Esophagus muscularis mucosa (tissue), 4 donors: ENCODE measurements at places on chromosomes 2 and 18. TPM values are rescaled to one million over a fixed set of nuclear protein-coding genes. Genes with fewer than 3 reads are reported as not detected.

GRCh38 chr2:46540496-46541331, 61.3 kb downstream of the TMEM247 start:
- peak overlapping the region; percentile 95 for H3K4me3 ChIP-seq
- H3K27me3 ChIP-seq, result no peaks in the 10 kb centered on the region
- peaks cover 39% of the 10 kb centered on the region for H3K4me1 ChIP-seq
- peak overlapping the region; percentile 100 for H3K27ac ChIP-seq
- no peaks in the 10 kb centered on the region for H3K36me3 ChIP-seq
- DNase-seq, result peak; percentile 85

- DNase-seq, result no peak
- no peaks in the 10 kb centered on the region for H3K4me1 ChIP-seq
- no peaks in the 10 kb centered on the region for H3K36me3 ChIP-seq
Observed at GRCh38 chr2:108257757-108258331, 18.1 kb downstream of the SULT1C3 start.

CHRNG gene
- not detected for total RNA-seq

DNA sequence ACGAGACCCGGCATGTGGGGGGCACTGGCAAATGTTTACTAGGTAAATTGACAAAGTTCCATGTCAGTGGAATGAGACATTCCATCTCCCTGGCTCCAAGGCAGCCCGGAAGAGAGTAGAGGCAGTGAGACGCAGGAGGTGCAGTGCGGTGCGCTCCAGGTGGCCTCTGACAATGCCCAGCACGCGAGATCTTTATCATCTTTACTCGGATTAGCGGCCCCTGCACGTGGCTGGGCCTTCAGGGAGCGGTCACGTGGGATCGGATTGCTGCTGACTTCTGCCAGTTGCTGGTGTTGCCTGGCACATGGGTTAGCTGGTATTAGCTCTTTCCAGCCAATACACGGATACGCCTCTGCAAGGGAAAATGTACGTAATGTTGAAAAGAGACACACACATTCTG, 151.2 kb upstream of the ALKAL2 start:
- no peak overlapping the region for H3K4me3 ChIP-seq
- no peaks in the 10 kb centered on the region for H3K4me1 ChIP-seq
- no peak for DNase-seq
- H3K36me3 ChIP-seq, result no peaks in the 10 kb centered on the region
- H3K27ac ChIP-seq, result no peak overlapping the region
- H3K27me3 ChIP-seq, result no peaks in the 10 kb centered on the region

- peak; percentile 79 for DNase-seq
- peaks cover 21% of the 10 kb centered on the region for H3K4me1 ChIP-seq
- no peaks in the 10 kb centered on the region for H3K27me3 ChIP-seq
- no peak overlapping the region for H3K27ac ChIP-seq
- no peak overlapping the region for H3K4me3 ChIP-seq
Observed at GRCh38 chr2:238650536-238650935, 197.3 kb upstream of the TWIST2 start.

DNA sequence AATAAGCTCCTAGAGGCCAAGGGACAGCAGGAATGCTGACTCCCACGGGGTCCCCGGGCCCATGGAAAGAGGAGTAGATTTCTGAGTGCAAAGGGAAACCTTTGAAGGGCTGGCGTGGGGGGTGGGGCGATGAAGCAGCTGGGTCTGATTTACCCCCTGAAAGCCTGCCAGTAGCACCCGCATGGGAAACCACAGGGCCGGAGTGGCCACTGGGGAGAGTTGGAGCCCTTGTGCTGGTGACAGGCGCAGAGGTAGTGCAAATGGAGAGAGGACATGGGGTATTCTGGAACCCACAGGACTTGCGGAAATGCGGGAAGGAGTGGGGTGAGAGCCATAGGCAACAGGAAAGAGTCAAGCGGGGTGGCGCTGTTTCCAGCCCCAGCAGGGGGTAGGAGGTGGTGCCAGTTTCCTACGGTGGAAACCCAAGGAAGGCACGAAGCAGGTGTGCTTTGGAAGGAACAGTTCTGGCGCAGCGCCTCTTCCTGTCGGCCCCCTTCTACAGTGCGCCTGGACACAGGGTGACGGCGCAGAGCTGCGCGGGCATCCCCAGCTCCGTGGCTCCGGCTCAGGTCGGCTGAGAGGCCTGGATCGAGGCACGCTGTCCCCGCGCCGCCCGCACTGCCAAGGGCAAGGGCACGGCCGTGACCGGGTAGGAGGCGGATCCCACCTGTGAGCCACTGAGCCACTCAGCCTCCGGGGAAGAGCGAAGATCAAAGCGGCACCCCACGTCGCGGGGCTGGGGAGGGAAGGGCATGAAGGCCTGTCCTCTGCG, 149.0 kb upstream of the GLI2 start:
- H3K4me3 ChIP-seq, result peak overlapping the region; percentile 38
- DNase-seq, result no peak
- peaks cover 16% of the 10 kb centered on the region for H3K4me1 ChIP-seq
- no peaks in the 10 kb centered on the region for H3K27me3 ChIP-seq

DNA sequence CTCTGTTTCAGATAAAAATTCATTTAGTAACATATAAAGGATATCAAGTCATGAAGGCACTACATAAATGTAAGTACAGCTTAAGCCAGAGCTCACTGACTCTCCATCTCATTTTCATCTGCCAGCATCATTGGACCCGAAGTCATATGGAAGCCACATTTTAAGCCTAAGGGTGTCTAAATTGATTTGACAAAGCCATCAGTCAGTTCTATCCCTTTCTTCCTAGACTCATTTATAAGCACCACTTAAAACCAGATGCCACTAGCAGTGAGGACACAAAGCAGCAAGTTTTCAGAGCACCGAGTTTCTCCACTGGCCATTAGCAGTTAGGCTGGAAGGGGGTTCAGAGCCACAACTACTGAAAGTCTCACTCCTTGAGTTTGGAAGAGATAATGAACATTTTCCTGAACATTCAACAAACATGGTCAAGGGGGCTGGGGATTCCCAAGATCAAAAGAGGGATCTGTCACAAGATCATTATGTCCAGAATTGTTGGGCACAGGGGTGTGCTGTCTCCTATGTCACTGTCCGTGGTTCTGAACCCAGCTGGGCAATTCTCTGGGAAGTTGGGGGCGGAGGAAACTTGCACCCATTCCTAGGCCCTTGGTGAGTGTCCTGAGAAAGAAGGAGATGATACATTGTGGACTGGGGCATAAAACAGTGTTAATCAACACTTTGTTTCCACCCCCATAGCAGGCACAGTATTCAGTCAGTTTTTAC, 158.5 kb upstream of the LMAN1 start:
- peaks cover 24% of the 10 kb centered on the region for H3K4me1 ChIP-seq
- H3K36me3 ChIP-seq, result no peaks in the 10 kb centered on the region

DNA sequence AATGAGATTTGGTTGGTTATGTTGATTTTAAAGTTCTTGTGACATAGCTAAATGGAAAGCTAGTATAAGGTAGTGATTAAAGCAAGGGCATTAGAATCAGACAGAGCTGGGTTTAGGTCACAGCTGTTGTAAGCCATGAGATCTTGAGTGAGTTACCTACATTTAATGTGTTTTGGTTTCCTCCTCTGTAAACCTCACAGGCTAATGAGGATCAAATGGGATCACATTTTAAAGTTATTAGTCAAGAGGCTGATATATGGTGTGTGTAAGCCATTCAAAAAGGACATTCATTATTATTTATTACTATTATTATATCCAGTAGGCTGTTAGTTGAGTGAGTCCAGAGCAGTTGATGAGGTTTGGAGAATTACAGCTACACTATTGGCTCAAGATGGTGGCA, 416.2 kb downstream of the IRS1 start:
- no peak overlapping the region for H3K4me3 ChIP-seq
- no peaks in the 10 kb centered on the region for H3K27me3 ChIP-seq
- DNase-seq, result no peak

DNA sequence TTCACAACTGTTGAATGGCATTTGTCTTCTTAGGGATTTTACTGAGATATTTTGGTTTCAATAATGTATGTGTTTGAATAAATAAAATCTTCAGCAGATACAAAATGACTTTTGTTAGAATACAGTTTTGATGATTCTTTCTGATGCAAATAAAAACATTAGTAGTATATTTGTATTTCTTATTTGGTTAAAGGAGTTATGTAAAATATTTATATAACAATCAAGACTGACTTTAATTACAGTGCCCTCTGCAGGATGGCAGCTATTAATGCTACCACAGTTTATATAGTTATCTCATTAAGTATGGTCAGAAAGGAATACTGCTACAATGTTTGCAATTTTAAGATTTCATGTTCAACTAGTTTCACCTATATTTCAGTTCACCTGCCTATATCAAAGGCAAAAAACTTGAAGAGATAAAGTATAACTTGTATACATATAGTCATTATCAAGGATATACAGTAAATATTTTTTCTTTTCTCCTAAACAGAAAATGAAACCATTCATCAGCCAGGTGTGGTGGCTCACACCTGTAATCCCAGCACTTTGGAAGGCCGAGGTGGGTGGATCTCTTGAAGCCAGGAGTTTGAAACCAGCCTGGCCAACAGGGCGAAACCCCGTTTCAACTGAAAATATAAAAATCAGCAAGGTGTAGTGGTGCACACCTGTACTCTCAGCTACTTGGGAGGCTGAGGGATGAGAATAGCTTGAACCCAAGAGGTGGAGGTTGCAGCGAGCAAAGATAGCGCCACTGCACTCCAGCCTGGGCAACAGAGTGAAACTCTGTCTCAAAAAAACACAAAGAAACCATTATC, 19.8 kb downstream of the ARL5A start:
- H3K4me1 ChIP-seq, result peaks cover 12% of the 10 kb centered on the region
- no peaks in the 10 kb centered on the region for H3K27me3 ChIP-seq
- H3K4me3 ChIP-seq, result no peak overlapping the region
- no peak overlapping the region for H3K27ac ChIP-seq
- H3K36me3 ChIP-seq, result peaks cover 55% of the 10 kb centered on the region

DNA sequence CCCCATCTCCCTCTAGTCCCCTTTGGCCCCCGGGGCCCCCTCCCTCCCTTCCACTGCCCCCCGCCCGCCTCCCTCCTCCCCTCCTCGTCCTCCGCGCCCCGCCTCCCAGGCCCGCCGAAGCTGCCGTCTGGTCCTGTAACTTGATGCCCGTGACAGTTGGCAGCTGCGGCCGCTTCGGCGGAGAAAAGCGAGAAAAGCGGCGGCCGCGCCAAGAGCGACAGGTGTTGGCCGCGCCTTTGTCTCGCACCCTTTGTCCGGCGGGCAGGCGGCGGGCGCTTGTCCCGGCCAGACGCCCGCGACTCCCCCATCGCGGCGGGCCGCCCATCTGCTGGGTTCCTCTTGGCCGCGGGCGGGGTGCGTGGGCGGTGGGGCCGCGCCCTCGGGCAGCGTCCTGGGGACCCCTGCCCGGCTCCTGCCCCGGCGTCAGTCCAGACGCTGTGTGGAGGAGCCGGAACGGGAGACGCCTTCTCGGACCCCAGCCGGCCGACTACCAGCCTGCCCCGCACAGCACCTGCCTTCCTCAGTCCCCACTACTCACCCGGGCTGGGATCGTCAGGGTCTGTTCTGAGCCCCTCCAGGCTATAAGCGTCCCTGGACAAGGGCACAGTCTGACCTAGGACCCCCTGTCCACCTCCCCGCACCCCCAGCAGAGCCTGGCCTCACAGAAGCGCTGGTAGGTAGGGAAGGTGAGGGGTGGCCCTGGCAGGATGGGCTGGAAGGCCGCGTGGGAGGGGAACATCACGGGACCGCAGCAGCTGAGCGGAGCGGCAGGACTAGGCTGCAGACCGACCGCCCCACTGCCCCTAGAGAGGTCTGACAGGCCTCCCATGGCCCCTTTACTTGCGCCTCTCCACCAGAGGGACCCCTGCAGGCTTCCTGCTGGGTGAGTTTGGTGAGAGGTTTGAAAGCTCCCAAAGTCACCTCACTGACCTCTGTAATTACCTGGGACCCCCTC, 1.2 kb upstream of the HES6 start:
- DNase-seq, result no peak
- peaks cover 33% of the 10 kb centered on the region for H3K4me1 ChIP-seq
- peak overlapping the region; percentile 79 for H3K27ac ChIP-seq
- peaks cover 15% of the 10 kb centered on the region for H3K27me3 ChIP-seq
- H3K36me3 ChIP-seq, result peaks cover 20% of the 10 kb centered on the region

DNA sequence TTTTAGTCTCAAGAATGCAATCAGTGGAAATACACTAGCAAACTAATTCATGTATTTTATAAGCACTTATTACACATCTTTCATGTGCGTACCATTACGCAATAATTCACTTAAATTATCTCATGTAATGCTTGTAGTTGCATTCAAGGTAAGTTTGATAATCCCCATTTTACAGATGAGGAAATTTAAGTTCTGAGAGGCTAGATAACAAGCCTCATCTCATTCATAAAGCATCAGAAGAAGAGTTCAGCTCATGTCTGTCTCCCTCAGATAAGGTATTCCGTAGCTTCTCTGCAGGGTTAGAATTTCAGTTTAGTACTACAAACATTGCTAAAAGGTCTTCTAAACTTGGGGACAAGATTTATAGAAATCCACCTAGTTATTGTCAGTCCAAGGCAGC, 47.8 kb downstream of the HNMT start:
- H3K4me1 ChIP-seq, result no peaks in the 10 kb centered on the region
- H3K27ac ChIP-seq, result no peak overlapping the region
- no peak overlapping the region for H3K4me3 ChIP-seq
- no peaks in the 10 kb centered on the region for H3K36me3 ChIP-seq
- DNase-seq, result no peak

DNA sequence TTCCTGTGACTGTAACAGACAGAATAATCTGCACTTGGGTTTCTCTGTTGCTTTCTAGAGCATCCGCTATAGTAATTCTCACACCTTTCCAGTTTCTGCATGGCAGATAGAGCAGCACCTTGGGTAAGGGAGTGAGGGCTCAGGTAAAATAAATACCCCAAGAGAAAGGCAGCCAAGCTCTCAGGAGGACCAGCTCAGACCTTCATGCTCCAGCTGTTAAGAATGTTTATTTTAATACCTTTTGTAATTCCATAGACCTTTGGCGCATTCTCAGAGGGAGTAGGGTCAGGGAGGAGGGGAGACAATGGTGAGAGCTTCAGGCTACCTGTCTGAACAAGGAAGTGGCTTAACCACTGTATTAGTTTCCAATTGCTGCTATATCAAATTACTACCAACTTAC, 16.2 kb upstream of the TMEM178A start:
- H3K27ac ChIP-seq, result no peak overlapping the region
- H3K36me3 ChIP-seq, result no peaks in the 10 kb centered on the region
- no peaks in the 10 kb centered on the region for H3K4me1 ChIP-seq
- no peaks in the 10 kb centered on the region for H3K27me3 ChIP-seq

ACVR1C gene
- 0.71 TPM for total RNA-seq

RUFY4 gene
- not detected for total RNA-seq

- DNase-seq, result no peak
- no peaks in the 10 kb centered on the region for H3K4me1 ChIP-seq
- no peak overlapping the region for H3K4me3 ChIP-seq
- H3K27me3 ChIP-seq, result no peaks in the 10 kb centered on the region
Observed at GRCh38 chr2:156110890-156111289, 221.6 kb downstream of the NR4A2 start.

CHRND gene
- total RNA-seq, result not detected

- peaks cover 5% of the 10 kb centered on the region for H3K4me1 ChIP-seq
- DNase-seq, result no peak
- H3K27me3 ChIP-seq, result no peaks in the 10 kb centered on the region
- H3K27ac ChIP-seq, result no peak overlapping the region
- H3K4me3 ChIP-seq, result no peak overlapping the region
Observed at GRCh38 chr2:113255140-113256070, 23.3 kb downstream of the PAX8 start.

- DNase-seq, result no peak
- H3K4me3 ChIP-seq, result peak overlapping the region; percentile 91
- no peaks in the 10 kb centered on the region for H3K36me3 ChIP-seq
Observed at GRCh38 chr2:186591506-186591890, 1.6 kb downstream of the ITGAV start.
